ENCODE measurements at places on chromosomes 2 and 18. TPM values are rescaled to one million over a fixed set of nuclear protein-coding genes. Genes with fewer than 3 reads are reported as not detected.

- no peak for DNase-seq
These were observed 22.0 kb upstream of the FZD5 start for GRCh38 chr2:207791579-207792243.

DNA sequence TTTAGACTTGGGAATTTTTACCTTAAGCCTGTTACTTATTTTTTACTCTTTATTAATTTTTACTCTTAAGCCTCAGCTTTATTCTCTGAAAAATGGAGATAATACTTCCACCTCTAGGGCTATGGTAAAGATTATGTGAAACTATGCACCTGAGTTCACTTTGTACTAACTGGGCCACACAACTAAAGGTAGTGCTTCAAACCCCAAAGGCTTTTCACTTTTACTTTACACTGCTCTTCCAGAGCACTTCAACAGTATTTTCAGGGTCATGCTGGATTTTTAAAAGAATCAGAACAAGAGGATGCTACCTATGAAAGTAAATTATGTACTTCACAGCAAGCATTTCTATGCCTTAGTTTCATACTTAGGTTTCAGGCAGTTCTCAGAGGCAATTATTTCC, 27.8 kb downstream of the MEX3C start:
- no peak for DNase-seq

DNA sequence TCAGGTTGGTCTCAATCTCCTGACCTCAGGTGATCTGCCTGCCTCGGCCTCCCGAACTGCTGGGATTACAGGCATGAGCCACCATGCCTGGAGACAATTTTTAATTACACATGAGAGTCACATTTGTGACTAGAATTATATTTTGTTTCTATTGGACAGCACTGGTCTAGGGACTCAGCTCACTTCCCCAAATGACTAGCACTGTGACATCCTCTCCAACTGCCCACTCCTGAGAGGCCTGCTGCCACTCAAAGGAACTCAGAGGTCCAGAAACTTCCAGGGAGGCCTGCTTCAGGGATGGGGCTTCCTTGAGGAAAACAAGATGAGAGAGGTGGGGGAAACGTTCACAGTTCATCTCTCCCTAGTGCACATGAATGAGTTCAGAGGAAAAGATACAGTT, 29.5 kb downstream of the TMEM163 start:
- no peak for DNase-seq

The LCLAT1 gene
- 11.5 TPM for total RNA-seq

DNA sequence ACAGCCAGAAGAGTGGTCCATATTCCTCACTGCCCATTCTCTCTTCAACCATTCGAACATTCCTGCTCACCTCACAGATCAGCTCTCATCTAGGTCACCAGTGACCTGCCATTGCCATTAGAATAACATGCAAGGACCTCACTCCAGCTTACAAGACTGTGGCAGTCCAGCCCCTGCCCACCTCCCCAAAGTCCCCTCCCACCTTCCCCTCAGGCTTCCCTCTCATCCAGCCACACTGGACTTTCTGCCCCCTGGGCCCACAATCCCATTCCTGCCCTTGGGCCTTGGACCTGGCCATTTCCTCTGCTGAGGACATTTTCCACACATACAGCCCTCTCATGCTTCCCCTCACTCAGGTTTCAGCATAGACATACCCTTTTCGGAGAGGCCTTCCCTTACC, 5.2 kb upstream of the TMEM177 start:
- DNase-seq: no peak

The LINC00305 gene
- not detected for total RNA-seq

GRCh38 chr2:56985609-56986008, 801.8 kb downstream of the CCDC85A start:
- DNase-seq: no peak

DNA sequence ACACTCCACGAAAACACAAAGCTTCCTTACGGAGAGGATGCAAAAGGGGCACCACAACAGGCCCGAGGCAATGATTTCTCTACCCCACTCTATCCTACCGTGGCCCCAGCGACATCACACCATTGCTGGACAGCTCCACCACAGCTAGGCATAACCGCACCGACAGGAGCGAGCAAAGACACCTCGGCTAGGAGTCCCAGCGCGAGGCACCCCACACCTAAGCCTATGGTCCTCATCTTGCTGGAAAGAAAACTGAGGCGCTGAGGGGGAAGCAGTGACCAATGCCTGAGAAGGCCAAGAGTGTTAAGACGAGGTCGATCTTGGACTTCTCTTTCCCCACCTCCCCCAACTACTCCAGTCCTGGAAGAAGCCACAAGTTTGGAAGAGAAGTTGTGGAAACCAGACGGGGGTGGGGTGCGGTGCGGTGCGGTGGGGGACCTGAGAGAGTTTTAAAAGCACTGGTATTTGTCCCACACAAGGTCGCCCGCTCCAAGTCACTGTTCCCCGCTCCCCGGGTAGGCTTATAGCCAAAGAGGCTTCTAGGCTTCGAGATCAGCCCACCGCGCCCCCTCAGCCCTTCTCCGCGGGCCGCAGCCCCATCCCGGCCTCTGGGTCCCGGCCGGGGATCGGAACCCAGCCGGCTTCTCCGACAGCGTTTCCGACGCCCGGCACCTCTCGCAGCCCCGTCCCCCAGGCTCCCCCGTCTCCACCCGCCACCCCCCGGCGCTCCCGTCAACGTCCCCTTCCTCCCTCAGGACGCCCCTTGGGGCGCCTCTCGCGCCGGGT, 766 bp downstream of the PDE6D start:
- DNase-seq: peak; percentile 34

- DNase-seq: no peak
These were observed 30.5 kb upstream of the UBE2E3 start for GRCh38 chr2:180949896-180950295.

DNA sequence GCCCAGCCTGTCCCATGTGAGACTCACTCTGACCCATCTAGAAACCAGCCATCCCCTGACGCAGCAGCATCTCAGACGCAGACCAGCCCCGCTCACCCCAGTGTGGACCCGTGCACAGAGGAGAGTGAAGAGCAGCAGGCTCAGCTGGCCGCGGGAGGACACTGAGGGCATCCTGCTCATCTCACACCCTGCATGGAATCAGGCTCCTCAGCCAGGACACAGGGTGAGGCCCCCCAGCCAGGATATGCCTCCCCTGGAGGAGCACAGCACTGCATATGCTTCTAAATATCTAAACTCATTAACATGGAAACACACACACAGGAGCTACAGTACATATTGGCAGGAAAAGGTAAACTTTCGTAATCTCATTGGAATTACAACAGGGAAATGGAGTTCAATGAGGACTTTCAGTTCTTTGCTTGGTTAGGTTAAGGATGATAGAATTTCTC, 34.4 kb downstream of the NEMP2 start:
- DNase-seq: peak; percentile 8

DNA sequence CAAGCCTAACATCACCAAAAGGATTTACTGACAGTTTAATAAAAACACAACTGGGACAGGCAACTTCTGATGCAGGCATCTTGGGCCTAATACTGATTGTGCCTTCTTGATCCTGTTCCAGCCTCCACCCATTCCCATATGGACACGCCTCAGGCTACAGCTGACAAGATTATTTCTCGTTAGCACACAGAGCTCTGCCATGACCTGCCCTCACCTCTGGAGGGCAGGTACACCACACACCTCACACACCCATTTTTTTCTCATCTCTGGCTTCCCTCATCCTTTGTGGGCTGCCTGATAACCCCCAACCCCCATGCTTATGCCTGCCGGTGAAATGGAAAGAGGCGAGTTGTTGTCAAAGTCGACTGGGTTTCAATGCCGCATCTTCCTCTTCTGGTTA, 147.0 kb downstream of the ANTXR1 start:
- no peak for DNase-seq

DNA sequence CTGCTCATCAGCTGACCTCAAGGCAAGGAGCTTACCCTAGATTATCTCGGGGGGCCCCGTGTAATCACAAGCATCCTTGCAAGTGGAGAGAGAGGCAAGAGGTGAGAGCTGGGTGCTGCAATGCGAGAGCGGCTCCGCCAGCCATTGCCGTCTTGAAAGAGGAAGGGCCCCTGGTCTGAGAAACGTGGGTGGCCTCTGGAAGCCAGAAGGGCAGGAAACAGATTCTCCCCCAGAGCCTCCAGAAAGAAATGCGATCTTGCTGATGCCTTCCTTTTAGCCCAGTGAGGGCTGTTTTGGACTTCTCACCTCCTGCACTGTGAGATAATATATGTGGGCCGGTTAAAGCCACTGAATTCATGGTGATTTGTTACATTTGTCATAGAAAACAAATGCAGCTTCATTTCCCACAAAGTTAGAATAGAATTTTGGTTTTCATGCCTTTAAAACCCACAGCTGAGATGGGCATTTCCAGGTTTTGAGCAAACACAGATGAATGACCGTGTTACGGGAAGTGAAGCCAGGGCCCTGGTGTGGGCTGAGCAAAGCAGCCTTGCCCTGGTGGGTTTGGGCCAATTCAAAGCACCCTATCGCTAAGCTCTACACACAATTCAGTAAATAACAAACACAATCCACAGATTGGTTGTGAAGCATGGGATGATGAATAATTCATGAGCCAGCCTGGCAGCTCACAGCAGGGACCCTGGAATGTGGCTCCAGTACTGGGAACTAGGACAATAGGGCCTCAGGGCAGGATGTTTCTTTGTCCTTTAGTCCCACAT, 319.9 kb upstream of the HS6ST1 start:
- no peak for DNase-seq

GRCh38 chr2:88561646-88562388, 65.4 kb downstream of the EIF2AK3 start:
- DNase-seq: no peak

The TBR1 gene
- not detected for total RNA-seq

- no peak for DNase-seq
These were observed 24.1 kb downstream of the GAD1 start for GRCh38 chr2:170840717-170841210.

GRCh38 chr2:48018480-48018879, 112.2 kb upstream of the FBXO11 start:
- DNase-seq: no peak

The CROCC2 gene
- not detected for total RNA-seq

The YPEL5 gene
- 54.7 TPM for total RNA-seq

DNA sequence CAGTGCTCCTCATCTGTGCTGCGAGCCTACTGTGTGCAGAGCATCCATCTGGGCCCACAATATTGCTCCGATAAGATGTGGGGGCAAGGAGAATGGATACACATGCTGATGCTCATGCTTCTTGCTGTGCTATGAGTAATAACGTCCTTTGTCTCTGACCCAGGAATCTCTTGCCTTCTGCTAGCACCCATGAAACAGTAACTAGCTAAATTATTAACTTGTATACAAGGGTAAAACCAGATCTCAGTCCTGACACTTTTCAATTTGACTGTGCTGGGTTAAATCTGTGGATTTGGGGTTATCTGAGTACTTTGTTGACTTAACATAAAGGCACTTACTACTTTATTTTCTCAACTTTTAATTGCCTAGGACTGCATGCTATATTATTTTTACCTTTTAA, 357.6 kb downstream of the SLC4A3 start:
- DNase-seq: no peak

GRCh38 chr2:4139316-4139715, 435.9 kb downstream of the DCDC2C start:
- DNase-seq: no peak

- DNase-seq: peak; percentile 33
These were observed 103.1 kb downstream of the DTNB start for GRCh38 chr2:25570161-25570845.

The CDK5R2 gene
- total RNA-seq: not detected

GRCh38 chr2:227506456-227506855, 34.5 kb downstream of the AGFG1 start:
- no peak for DNase-seq

The LONRF2 gene
- total RNA-seq: 0.54 TPM

- no peak for DNase-seq
These were observed 117.4 kb downstream of the PMS1 start for GRCh38 chr2:189901664-189902063.

The DPYSL5 gene
- total RNA-seq: not detected

DNA sequence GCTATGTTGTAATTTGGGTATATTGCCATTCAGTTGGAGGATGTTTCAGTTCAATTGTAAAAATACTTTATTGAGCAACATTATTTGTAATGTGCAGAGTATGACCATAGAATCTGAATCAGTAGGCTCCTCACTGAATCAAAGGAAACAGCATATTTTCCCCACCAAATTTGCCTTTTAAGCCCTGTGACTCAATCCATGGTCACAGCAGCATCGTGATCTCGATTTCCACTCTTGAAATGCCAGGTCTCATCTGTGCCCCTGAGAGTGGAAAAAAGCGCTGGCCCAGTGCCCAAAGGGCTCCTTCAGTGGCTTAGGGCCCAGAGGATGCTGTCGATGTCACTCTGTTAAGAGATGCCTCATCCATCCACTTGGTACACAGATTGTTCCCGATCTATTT, 57.5 kb downstream of the FHOD3 start:
- DNase-seq: peak; percentile 81

DNA sequence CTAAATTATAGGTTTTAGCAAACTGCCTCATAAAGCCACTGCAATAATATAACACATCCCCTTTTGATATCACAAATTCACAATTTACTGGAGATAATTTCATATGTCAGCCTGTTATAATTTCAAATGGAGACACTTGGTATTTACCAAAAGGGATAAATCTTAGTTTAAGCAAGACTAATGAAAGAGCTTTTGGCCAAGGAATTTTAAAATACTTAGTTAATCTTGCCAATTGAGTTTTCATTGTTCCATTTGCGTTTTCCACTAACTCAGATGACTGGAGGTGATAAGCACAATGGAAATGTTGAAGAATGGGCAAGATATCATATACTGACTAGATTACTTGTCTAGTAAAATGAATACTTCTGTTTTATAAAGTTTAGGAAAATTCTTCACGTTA, 379.3 kb upstream of the SYT4 start:
- DNase-seq: no peak

The CXCR4 gene
- not detected for total RNA-seq

GRCh38 chr2:98515250-98515991, 70.8 kb downstream of the INPP4A start:
- peak; percentile 68 for DNase-seq

- peak; percentile 89 for DNase-seq
These were observed 26.0 kb upstream of the SP3 start for GRCh38 chr2:173990970-173991819.

GRCh38 chr2:239253264-239253663, 147.6 kb downstream of the HDAC4 start:
- DNase-seq: no peak

GRCh38 chr2:157782057-157782845, 93.9 kb downstream of the ACVR1 start:
- peak; percentile 32 for DNase-seq

DNA sequence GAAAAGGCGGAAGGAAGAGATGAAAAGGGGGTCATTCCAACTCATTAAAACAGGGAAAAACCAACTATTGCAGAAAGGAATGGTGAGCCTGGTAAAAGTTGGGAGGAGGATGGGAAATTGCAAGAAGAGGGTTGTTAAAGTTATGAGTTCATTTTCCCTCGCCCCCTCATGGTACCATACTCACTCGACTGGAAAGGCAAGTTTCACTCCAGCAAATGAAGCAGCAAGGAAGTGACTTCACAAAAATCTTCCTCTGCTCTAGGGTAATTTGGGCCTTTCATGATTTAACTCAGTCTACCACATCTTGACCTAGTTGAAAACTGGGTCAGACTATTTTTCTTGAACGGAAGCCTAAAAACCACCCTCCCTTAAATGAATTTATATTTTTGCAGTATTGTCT, 22.8 kb upstream of the DAW1 start:
- DNase-seq: no peak

- peak; percentile 46 for DNase-seq
These were observed 37.0 kb downstream of the DAW1 start for GRCh38 chr2:227908266-227909054.

GRCh38 chr2:120367649-120368048, 21.7 kb downstream of the INHBB start:
- DNase-seq: peak; percentile 5

The CYP26B1 gene
- not detected for total RNA-seq

- peak; percentile 86 for DNase-seq
These were observed 26.4 kb downstream of the EML4 start for GRCh38 chr2:42195559-42195958.

Measured in IMR-90 (cell line).